ENCODE measurements at places on chromosomes 7 and 10.

GRCh38 chr7:36448781-36449379, 59.2 kb downstream of the ANLN start:
- DNase-seq = no peak

- no peak for DNase-seq
These were observed 198.9 kb downstream of the HDAC9 start for GRCh38 chr7:18694484-18694883.

DNA sequence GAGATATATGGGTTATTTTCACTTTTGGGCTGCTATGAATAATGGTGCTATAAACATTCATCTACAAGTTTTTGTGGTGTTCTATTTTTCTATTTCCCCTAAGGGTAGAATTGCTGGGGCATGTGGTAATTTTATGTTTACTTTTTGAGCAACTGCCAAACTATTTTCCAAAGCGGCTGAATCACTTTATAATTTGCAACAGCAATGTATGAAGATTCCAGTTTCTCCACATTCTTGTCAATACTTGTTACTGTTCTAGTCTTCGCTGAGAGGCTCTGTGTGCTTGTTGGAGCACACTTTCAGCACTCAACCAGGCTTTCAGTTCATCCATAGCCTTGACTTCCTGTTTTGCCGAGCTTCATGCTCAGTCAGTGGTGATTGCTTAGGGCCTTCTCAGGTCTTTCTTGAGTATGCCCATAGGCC, 39.0 kb downstream of the ADK start:
- DNase-seq = no peak

GRCh38 chr7:2856388-2857169, 12.5 kb upstream of the GNA12 start:
- DNase-seq = no peak

GRCh38 chr10:6669269-6669859, 89.3 kb upstream of the PRKCQ start:
- DNase-seq = no peak

DNA sequence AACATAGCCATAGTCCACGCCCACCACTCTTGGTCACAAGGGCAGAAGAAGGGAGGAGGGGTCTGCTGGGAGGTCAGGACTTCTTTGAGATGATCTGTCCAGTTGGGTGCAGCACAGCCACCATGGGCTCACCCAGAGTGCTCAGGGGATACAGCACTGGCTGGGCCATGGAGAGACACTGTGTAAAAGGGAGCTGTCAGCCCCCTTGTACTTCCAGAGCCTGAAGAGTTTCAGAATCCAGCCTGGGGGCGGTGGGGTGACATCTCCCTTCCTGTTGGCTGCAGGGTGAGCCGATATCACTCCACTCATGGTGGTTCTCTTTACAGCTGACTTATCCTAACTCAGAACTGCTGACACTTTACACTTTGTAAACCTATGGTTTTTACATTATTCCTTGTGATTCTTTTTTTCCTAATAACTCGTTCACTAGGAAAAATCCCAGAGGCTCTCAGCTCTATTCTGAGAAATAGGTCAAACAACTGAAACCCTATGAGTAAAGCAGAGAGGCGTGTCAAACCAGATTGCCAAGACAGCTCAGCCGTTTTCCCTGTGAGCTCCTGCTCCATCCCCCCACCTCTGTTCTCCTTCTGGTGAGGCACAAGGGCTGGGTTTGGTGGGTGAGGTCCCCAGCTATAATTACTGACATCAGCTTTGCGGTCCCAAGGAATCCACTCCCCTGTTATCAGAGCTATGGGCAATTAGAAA, 3.2 kb upstream of the MRPS24 start:
- DNase-seq = no peak

GRCh38 chr10:120403109-120403508, 53.9 kb upstream of the PLPP4 start:
- no peak for DNase-seq

- DNase-seq = no peak
These were observed 638 bp upstream of the TRAPPC14 start for GRCh38 chr7:100159099-100159623.

GRCh38 chr7:133481676-133482075, 228.8 kb downstream of the EXOC4 start:
- DNase-seq = no peak

DNA sequence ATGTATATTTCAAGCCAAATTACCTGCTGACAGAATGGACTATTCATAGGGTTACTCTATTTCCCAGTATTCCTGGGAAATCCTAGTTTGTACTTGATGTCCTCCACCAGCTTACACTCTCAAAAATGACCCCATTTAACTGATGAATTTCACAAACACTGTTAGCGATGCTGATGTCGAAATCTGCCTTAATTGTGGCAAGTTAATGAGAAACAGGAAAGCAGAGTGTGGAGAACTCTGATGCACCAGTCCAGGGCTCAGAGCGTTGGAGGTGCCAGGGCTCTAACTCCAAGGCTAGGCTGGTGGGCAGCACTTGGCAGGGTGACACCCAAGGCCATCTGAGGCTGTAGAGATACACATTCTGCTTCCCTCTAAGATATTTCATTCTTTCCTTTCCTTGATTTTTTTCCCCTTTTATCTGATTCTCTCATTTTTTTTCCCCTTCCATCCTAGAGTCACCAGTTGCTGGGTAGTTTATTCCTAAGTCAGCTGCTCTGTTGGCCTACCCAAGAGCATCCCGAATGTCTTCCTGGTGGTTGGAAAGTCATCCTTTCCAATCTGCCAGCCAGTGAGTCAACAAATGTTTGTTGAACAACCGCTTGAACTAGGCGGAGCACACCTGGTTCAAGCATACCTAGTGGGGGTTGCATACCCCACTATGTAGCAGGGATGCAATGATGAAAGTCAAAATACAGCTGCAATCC, 525.0 kb upstream of the NRP1 start:
- no peak for DNase-seq

GRCh38 chr10:102342958-102343357, 52.5 kb upstream of the NFKB2 start:
- no peak for DNase-seq

DNA sequence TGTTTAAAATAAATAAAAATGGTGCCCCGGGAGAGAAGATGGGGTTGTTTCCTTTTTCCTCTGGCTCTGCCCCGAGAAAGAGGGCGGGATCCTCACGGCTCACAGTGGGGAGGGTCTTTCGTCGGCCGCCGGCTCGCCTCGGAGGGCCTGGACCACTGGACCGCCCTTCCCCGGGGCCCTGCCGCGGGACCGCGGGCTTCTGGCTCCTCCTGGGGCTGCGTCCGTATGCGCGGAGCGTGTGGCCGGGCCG, 3.5 kb upstream of the IGF2BP3 start:
- no peak for DNase-seq

- DNase-seq = no peak
These were observed 145.6 kb upstream of the SEMA3C start for GRCh38 chr7:81064426-81064825.

- no peak for DNase-seq
These were observed 330.9 kb downstream of the XPNPEP1 start for GRCh38 chr10:109592391-109592790.

DNA sequence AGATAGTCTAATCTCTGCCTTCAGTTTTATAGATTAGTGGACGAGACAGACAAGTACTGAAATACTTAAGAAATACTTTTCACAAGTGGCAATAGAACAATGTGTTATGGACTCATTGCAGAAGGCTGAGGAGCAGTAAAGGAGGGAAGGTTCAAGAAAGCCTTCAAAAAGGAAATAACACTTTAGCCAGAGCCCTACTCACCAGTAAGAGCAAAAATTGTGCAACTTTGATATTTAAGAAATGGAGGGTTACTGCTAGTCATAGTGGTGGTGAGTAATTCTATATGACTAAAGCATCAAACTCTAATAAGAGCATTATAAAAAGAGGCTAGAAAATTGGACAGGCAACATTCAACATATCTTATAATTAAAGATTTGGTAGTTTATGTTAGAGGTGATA, 28.8 kb downstream of the PTPN12 start:
- no peak for DNase-seq

All from activated CD4-positive, alpha-beta T cell treated with anti-CD3 and anti-CD28 coated beads for 1 hour (primary cell).